ENCODE measurements at places on chromosomes 1 and 21.

GRCh38 chr21:39720126-39720778 lies 24.7 kb upstream of the IGSF5 start:
- no peak for DNase-seq

GRCh38 chr1:154657556-154657955 lies 49.6 kb upstream of the ADAR start:
- no peak for DNase-seq

DNA sequence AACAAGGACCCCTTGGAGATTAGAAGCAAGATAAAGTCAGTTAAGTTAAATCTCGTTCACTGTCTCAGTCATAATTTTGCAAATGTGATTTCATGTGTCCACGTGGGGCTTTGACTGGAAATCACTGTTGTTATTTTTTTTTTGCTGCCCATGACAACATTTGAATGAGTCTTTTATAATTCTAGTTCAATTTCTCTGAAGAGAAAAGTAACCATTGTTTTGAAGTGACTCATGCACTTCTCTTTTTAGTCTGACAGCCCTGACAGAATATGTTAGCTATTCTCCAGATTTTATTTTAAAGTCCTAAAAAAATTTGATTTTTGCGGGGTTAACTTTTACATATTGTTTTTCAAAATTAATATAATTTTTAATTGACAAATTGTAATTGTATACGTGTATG lies 30.7 kb upstream of the NLRP3 start:
- no peak for DNase-seq

DNA sequence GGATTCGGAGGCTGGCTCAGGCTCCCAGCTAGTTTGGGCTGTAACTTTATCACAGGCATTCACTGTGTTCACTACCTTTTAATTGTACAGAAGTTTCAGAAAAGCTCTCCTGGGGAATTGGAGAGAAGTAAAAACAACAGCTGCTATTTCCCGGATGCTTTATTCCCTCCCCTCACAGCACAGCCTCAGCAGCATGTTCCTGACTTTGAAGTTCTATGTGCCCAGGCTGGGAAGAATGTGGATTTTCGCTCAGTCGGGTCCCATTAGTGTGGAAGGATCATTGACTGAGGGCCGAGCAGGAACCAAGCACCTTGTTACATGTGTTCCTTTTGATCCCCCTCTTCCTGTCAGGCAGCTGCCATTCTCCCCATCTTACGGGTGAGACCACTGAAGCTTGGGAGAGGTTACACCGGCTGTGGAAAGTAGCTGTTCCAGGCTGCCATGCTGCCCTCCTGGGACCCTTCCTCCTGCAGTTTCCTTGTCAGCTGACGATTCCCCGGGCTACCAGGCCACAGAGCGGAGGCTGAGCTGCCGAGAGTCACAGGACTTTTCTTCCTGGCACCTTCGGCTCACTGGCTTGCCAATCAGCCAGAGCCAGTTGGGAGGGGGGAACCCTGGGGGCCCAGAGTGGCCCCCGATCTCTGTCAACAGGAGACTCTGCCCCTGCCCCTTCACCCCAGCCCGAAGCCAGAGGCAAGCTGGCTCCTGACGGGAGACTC lies 223.1 kb upstream of the TMEM51 start:
- no peak for DNase-seq

DNA sequence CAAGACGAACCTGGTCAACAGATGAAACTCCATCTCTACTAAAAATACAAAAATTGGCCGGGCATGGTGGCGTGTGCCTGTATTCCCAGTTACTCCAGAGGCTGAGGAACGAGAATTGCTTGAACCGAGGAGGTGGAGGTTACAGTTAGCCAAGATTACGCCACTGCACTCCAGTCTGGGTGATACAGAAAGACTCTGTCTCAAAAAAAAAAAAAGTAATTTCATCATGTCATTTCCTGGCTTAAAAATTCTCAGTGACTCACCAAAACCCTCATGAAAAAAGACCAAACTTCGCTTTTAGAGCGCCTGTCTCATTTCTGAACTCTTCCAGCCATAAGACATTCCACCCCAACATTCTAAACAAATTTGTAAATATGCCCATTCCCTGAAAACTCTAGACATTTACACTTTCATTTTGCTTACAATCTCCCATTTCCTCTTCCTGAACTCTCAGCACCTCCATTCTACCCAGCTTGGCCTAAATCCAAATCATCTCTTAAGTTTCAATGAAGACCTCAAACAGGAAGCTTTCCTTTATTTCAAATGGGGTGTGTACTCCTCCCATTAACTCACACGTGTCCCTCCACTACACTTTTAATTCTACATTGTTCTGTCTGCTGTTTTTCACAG lies 50.5 kb upstream of the PRRC2C start:
- no peak for DNase-seq

- DNase-seq: no peak
Measured at GRCh38 chr1:234106032-234106431, 201.6 kb downstream of the SLC35F3 start.

DNA sequence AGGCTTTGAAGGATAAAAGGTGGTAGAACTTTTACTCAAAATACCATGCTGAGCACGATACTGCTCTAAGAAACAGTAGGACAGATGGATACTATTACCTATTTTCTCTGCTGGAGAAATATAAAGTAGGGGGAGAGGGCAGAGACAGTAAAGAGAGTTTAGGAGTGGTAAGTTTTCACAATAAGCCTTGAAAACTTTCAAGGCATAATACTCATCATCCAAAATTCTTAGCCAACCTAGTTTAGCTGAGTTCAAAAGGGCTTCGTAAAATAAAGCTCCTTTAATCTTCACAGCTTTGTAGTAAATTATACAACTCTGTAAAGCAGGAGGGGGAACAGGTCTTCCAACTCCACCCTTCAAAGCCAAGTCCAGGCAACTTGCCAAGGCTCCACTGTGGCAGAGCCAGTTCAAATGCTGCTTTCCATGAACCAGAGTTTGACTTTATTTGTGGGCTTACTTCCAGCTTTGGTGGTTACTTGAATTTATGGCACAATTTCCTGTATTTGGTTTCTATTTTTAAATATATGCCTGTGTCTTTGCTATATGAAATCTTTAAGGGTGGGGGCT lies 15.5 kb downstream of the TEX38 start:
- DNase-seq: no peak

GRCh38 chr1:65674522-65674921 lies 118.2 kb upstream of the PDE4B start:
- no peak for DNase-seq

DNA sequence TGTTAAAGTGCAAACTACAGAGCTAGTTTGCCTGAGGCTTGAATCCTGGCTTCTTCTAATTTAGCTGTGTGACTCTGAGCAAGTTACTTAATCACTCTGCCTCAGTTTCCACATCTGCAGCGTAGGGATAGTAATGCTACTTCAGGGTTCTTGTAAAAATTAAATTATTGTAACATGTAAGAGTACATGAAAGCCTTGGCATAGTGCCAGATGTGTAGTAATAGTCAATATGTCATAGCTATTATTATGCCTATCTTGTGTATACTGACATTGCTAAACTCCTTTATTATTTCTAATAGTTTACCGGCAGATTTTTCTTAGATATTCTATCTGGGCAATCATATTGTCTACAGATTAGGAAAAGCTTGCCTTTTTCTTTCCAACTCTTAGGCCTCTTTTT lies 6.8 kb upstream of the TADA1 start:
- DNase-seq: no peak

- DNase-seq: peak; percentile 84
Measured at GRCh38 chr1:92804721-92805201, 19.9 kb upstream of the EVI5 start.

- DNase-seq: no peak
Measured at GRCh38 chr1:2833454-2834145, 32.1 kb upstream of the TTC34 start.

Measured in amniotic stem cell (primary cell).